ENCODE measurements at places on chromosomes 3 and 15.

GRCh38 chr15:81780966-81781365 lies 264.9 kb downstream of the MEX3B start:
- no peak for DNase-seq

DNA sequence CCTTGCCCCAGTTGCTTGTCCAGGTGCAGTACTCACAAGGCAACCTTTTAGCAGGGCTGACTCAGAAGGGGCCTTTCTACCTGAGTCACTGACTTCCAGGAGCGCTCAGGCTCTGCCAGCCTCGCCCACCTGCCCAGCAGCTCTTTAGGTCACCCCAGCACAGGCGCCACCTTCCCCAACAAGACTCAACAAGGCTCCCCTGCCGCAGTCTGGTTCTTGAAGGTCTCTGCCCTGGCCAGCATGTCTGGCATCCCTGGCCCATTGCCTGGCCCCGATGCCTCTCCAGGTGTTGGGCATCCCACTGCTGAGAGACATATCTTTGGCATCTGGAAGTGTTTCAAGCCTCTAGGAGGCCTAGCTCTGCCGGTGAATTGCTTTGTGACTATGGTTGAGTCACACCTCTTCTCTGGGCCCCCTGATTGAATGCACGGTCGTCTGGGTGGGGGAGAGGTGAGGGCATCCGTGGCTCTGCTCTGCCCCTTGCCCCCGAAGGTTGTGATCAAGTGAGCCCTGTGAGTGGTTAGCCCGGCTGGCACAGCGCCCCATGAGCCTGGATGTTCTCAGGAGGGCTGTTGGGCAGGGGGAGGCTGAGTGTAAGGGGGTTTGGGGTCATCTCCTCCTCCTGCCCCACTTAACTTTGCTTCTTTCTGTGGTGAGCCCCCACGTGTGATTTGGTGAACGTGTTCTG lies 21.6 kb downstream of the SNX33 start:
- peak; percentile 24 for DNase-seq

GRCh38 chr3:81985996-81986723 lies 224.7 kb upstream of the GBE1 start:
- no peak for DNase-seq

DNA sequence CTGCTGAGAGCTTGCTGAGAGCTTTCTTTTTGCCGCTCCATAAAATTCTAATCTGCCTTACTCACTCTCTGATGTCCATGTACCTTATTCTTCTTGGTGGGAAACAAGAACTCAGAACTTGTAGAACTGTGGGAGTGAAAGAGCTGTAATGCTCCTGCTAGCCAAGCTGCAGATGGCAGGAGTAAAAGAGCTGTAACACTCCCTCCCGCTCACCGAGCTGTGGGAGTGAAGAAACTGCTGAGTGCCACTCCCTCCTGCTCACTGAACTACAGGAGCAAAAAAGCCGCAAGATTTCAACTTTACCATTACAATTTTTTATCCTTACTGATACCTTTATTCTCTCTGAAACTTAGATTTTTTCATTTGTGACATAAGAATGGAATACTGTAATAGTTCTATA lies 199.1 kb downstream of the SI start:
- DNase-seq, result no peak

DNA sequence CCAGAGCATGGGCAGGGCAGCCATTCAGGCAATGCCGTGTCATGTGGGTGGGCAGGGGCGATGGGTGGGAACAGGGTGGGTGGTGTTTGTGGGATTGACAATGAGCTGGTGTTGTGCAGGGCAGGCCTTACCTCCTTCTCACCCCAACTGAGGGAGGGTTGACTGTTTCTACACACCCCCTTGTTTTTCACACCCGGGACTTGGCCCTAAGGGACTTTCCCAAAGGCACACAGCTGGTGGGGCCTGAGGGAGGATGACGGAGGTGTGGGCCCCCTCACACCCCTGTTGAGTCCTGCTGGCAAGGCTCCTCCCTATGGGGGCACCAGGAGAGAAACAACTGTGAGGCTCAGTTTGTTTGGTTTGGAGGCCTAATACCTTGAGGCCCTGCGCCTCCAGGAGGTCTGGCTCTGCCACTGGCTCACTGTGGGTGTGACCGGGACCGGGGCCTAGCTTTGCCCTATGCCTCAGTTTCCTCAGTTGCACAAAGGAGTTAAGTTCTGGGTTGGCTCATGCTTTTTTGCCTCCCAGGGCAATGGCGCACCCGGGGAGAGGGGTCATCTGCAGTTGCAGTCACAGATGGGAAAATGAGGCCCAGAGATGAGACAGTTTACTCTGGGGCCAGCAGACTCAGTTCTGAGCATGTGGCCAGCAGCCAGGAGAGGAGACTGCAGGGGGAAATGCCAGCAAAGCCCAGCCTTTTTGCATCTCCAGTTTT lies 5.1 kb upstream of the DNAH1 start:
- DNase-seq, result peak; percentile 58

GRCh38 chr3:103873021-103873420 lies 1438.2 kb downstream of the ZPLD1 start:
- no peak for DNase-seq

GRCh38 chr3:129822679-129823078 lies 70.8 kb downstream of the TMCC1 start:
- peak; percentile 15 for DNase-seq

GRCh38 chr15:88974392-88974791 lies 61.2 kb upstream of the MFGE8 start:
- DNase-seq, result no peak

GRCh38 chr15:59244337-59244736 lies 37.7 kb downstream of the LDHAL6B start:
- DNase-seq, result no peak

DNA sequence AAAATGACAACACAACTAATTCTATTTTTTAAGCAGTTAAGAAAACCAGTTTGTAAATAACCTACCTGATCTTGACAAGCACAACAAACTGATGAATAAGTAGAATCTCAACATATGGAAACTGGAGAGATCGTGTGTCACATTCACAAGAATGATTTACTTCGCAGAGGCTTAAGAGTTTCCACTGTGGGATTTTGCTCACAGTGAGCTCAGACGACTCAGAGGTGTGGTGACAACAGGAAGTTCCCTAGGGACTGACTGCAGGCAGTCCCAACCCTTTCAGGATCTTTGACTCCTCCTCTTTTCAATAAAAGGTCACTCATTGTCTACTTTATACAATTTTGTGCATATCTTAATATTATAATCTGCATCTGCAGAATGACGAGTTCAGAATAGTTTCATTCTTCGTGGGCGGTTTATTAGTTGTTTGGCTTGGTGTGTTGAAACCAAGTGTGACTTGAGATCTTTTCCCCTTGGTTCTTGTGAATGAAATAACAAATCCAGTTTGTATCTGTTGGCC lies at the start of gene LIPH:
LIPH (minus strand) TSS at position 231 of the 520 bp plus-strand sequence; CDS start at position 114, 117 bp downstream.
- DNase-seq, result peak; percentile 32

DNA sequence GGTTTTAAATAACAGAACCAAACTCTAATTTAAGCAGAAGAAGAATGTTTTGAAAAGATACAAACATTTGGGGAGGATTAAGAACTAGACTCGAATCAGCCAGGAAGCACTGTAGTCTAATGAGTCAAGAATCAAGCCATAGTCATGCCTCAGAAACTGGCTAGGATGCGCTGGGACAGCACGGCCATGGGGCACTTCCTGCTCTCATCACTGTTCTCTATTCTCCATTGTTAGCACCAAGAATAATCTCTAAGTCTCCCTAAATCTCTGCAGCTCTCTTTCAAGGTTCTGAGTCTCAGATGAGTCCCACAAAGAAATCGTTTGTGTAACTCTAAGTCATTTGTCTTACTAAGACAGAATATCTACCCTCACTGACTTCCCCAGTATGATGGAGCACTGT lies 399.0 kb upstream of the KCNMB2 start:
- no peak for DNase-seq

- no peak for DNase-seq
Measured at GRCh38 chr3:4355401-4356219, 52.4 kb downstream of the SETMAR start.

GRCh38 chr3:26368312-26368711 lies 254.3 kb upstream of the LRRC3B start:
- DNase-seq, result no peak

DNA sequence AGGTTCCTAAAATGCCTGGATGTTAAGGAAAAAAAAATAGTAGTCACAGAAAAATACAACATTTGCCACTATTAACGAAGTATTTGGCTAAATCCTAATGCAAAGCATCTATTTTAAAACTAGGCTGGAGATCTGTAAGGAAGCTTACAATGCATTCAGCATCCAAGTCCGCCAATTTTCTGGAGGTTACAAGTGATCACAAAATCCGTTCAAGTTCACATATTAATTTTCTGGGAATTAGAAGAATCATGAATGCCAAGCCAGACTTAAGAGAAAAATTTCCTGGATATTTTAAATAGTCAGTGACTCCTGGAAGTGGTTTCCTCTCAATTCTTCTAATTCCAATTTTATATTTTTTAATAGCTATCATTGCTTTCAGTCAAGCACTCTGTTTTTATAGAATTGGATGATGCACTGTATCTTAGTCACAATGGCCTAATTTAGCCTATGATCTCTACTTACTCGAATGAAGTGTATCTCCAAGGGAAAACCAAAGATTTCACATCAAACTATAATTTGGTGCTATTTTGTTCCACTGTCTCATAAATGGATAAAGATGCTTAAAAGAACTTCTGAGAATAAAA lies 60.4 kb downstream of the P3H2 start:
- DNase-seq, result no peak
